ENCODE measurements at places on chromosomes 13 and 19. TPM values are rescaled to one million over a fixed set of nuclear protein-coding genes. Genes with fewer than 3 reads are reported as not detected.

DNA sequence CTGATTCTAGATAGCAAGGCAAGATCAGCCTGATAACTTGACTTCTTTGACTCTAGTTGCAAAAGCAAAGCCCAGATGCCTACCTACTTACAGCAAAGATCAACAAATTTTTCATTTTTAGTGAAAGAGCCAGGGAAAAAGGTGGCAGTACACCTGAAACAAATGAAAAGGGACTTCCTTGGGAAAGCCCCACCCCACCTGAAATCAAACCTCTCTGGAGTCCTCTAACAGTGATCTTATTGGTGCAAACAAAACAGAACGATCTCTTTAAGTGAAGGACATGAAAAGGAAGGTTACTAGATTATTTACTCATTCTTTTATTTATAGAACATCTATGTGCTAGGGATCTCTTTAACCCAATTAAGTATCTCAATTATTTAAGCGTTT, 507 bp upstream of the LCP1 start:
- H3K4me3 ChIP-seq = no peak overlapping the region
- H3K36me3 ChIP-seq = no peaks in the 10 kb centered on the region
- DNase-seq = no peak
- no peak overlapping the region for H3K27ac ChIP-seq
- H3K4me1 ChIP-seq = peaks cover 20% of the 10 kb centered on the region

- peaks cover 15% of the 10 kb centered on the region for H3K36me3 ChIP-seq
- H3K27ac ChIP-seq = no peak overlapping the region
- peaks cover 44% of the 10 kb centered on the region for H3K27me3 ChIP-seq
- DNase-seq = peak; percentile 72
Observed at GRCh38 chr19:40907968-40908735, 26.1 kb upstream of the CYP2A7 start.

GRCh38 chr19:16569609-16570320, 2.5 kb downstream of the SLC35E1 start:
- H3K27ac ChIP-seq = no peak overlapping the region
- DNase-seq = no peak
- peak overlapping the region; percentile 24 for H3K4me3 ChIP-seq

Gene CEACAM20
- not detected for total RNA-seq

Data from WTC11 (cell line).